Glomerular endothelial cell (primary cell): ENCODE measurements at places on chromosomes 7 and 10. TPM values are rescaled to one million over a fixed set of nuclear protein-coding genes. Genes with fewer than 3 reads are reported as not detected.

DNA sequence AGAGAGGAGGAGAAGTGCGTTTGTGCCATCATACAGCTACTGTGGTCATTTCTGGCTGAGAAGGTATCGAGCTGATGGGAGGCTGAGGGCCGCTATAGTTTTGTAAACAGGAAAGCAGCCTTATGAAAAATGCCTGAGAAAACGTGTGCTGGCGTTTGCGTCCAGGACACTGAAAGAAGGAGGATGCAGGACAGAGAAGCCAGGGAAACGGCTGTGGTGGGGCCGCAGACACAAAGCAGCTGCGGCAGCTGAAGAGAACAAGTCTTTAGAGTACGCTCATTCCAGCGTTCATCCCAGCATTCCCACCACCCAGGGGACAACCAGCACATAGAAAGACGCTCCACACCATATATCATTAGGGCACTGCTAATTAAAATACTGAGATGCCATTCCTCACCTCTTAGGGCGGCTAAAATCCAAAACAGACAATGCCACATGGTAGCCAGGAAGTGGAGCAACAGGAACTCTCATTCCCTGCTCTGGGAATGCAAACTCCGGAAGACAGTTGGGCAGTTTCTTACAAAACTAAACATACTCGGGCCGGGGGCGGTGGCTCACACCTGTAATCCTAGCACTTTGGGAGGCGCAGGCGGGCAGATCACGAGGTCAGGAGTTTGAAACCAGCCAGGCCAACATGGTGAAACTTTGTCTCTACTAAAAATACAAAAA is 18.4 kb downstream of the GNA12 start:
- DNase-seq = no peak

DNA sequence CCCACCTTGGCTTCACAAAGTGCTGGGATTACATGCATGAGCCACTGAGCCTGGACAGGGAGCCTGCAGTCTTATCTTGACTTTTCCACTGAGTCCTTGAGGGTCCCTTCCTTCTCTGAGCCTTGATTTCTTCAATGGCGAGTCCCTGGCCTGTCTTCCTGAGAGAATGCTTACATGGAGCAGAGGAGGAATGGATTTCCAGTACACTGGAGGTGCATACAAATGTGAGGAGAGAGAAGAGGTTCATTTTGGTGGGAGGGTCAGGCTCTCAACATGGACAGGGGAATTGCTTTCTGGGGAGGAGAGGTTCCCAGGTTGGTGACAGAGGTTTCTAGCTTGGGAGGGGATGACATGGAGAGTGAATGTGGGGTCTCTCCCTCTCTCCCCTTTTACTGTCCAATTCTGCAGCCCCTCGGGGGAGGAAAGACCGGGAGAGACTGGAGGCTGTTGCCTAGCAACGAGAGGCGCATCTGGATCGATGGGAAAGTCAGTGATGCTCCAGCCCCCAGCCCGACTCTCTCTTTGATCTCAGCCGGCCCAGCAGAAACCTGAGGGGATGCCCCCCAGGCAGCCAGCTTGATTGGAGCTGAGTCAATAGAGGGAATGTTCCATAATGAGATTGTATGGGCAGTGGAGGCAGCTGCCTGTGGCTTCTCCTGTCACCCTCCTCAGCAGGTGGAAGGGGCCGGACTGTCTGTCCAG is 14.8 kb downstream of the SRRM3 start:
- no peak for DNase-seq

The WASHC2A gene
- 49.3 and 51.0 TPM in 2 replicates for total RNA-seq

The ATRNL1 gene
- 5.3 and 8.0 TPM in 2 replicates for total RNA-seq
